ENCODE measurements at places on chromosomes 5 and 9.

GRCh38 chr5:43110606-43111170, 10.0 kb upstream of the ZNF131 start:
- no peak for DNase-seq

DNA sequence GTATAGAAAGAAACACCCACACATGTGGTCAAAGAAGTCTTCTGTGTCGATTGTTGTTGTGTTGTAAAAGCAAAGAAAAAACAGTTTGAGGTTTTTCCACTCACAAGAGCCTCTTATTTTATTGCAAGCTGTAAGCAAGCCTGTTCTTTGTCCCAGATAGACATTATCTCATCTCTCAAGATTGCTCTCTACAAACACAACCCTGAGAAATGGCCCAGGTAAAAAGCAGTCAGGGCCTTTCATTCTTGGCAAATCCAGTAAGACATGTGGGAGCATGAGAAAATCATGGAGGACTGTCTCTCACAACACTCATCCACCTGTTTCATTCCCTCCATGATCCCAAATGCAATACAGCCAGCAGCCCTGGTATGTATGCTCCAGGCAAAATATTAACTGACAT, 286.6 kb upstream of the POU5F2 start:
- no peak for DNase-seq

DNA sequence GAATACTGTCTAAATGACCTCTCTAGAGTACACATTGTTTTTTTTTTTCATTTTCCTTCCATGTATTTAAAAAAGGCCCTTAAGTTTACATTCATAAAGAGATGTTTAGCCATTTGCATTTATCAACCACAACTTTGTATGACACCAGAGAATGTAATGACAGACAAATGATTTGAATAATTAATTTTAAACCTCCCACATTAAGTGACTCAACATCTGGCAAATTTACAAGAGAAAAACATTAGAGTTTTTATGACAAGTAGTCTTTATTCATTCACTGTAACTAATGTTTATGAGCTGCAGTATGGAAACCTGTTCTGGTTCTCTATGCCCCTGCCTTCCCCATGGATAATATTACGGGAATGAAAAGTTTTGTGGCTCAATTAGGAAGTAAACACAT, 1093.8 kb upstream of the CDH9 start:
- DNase-seq = no peak

- peak; percentile 54 for DNase-seq
These were observed 47.6 kb downstream of the KLHL3 start for GRCh38 chr5:137688210-137688840.

DNA sequence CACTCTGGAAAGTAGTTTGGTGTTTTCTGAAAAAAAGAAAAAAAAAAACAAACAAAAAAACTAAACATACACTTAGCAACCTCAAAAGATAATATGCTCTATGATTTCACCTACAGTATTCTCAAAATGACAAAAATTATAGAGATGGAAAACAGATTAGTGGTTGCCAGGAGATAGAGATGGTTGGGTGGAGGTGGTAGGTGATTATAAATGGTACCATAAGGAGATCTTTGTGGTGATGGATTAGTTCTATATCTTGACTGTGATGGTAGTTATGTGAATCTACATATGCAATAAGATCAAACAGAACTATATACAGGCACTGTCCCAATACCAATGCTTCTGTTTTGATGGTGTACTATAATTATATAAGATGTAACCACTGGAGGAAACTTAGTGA, 32.0 kb downstream of the PTBP3 start:
- no peak for DNase-seq

DNA sequence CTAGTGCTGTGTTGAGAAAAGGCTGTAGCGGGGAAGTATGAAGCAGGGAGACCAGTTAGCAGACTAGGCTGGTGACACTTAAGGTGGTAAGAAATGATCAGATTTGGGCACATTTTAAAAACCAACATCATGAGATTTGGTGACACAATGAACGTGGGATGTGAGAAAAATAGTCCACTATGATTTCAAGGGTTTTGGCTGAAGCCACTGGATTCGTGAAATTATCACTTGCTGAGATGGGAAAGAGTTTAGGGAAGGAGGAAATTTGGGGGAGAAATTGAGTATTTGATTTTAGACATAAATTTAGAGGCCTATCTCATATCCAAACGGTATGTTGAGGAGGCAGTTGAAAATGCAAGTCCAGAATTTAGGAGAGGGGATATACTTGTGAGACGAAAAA, 23.1 kb downstream of the SKP2 start:
- no peak for DNase-seq

DNA sequence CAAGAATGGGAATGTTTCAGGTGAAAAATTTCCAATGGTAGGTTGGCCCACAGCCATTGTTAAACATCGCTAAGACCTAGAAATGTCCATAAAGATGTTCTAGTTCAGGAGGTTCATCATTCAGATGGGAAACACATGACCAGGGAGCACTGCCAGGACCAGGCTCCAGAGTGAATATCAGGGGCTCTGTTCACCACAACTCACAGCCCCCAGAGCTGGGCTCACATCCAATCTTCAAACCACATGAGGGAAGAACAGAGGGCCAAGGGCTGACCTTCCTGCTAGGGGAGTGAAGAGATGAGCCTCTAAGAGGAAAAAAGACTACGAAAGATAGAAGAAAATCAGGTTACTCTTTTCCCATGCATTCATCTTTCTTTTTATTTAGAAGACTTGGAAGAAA, 205.8 kb downstream of the SEMA5A start:
- no peak for DNase-seq
